ENCODE measurements at places on chromosomes 4 and X.

DNA sequence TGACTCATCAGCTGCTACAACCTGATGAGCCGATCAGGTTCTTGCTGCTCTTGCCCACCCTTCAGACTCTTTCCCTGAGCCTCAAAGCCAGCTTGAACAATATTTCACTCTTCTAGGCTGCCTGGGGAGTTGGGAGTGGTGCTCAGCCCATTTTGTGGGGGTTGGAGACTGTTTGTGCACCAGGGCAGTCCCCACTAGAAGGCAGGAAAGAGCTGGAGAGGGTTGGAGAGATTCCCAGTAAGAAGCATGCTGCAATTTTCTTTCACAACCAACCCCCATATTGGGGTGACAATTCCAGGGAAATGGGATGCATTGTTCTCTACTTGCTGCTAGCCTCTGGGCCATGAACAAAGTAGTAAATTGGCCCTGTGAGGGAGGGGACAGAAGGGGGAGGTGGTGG lies 44.1 kb downstream of the SLC16A2 start:
- no peak for DNase-seq

- no peak for DNase-seq
Observed at GRCh38 chr4:69843932-69844331, 16.0 kb downstream of the SULT1E1 start.

GRCh38 chr4:149923736-149924135 lies 108.1 kb upstream of the IQCM start:
- no peak for DNase-seq

- no peak for DNase-seq
Observed at GRCh38 chrX:20965270-20966044, 408.8 kb upstream of the CNKSR2 start.

- no peak for DNase-seq
Observed at GRCh38 chr4:122847931-122848330, 21.3 kb downstream of the FGF2 start.

DNA sequence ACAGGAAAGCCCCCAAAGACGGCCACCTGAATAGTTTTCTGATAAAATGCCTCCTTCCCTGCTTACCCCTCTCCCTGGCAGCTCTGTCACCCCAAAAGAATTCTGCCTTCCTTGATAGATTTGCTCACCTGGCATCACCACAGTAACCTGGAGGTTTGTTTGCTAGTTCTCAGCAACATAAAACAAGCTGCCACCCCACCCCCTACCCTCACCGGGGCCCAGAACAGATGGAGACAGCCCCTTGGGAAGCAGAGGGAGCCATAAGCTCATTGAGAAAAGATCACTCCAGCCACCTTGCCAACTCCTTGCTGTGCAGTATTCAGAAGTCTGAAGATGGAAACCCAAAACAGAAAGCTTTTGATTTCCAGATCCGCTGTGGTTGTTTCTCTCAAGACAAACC lies 108.6 kb downstream of the DHX15 start:
- no peak for DNase-seq

DNA sequence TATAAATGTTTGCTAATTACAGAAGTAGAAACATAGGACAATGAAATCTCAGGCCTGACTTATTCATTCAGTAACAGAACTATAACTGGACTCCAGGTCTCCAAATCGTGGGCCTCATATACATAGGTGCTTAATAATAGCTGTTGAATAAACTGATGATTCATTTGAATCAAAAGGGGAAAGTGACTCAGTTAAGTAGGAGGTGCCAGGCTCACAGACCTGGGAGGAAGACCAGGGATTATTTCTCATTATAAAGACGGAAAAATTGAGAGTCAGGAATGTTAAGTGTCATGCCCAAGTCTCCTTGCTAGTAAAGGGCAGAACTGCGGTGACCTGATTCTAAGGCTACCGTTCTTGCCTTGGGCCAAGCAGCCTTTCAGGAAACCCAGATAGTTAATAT lies 131.5 kb downstream of the HS3ST1 start:
- DNase-seq = no peak

- no peak for DNase-seq
Observed at GRCh38 chr4:31968842-31969241, 1248.7 kb downstream of the PCDH7 start.

DNA sequence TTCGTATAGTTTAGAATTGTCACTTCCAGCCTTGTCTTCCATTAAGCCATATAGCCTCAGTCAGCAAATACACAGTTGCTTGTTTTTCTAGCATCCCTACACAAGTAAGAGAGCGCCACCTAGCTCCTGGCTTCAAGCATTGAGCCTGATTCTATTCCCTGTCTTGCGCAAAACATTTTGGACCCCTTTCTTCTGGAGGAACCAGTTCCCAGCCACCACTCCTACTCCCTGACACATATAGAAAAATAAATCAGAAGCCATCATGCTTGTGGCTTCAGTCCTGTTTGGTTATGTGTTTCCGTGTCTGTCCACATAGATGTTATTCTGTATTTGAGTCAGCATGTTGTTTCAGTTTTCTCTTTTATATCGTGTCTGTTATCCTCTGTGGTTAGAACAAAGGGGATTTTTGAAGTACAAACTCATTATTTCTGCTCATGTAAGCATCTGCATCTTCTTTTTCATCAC lies 59.9 kb downstream of the GK start:
- peak; percentile 25 for DNase-seq

GRCh38 chrX:10944136-10944885 lies 166.8 kb upstream of the HCCS start:
- no peak for DNase-seq

DNA sequence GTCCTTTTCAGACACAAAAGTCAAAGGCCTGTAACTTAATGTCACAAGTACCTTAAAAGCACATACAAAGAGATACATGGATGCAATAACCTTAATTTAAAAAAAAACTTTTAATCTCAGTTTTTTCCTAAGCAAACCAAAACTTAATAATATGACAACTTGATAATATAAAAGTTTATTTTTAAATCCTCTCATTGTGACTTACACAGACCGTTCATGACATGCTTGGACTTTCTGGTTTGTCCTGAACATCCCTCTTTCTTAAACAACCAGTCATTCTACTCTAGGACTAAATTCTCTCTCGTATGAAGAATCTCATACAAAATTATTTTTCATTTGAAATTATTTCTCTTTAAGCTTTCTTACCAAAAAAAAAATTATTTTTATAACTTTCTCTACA lies 43.1 kb upstream of the CYP2U1 start:
- DNase-seq = no peak

- no peak for DNase-seq
Observed at GRCh38 chrX:153974726-153975286, 2.3 kb downstream of the TMEM187 start.

DNA sequence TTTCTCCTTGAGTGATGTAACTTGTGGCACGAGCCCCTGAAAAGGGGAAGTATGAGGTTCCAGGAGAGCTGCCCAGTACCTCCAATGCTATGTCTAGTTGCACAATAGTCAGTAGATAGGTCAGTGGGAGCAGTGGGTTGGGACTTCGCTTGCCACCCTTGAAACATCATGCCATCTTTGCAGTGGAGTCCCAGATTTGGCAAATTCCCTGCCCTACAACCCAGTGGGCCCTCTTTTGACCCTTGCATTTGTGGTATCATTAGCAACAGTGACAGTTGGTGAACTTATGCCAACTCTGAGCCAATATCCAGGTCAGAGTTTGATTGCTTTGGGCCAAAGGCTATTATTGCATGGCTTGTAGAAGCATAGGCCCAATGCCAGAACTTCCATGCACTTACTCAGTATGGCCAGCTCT lies 12.3 kb downstream of the FHL1 start:
- no peak for DNase-seq

DNA sequence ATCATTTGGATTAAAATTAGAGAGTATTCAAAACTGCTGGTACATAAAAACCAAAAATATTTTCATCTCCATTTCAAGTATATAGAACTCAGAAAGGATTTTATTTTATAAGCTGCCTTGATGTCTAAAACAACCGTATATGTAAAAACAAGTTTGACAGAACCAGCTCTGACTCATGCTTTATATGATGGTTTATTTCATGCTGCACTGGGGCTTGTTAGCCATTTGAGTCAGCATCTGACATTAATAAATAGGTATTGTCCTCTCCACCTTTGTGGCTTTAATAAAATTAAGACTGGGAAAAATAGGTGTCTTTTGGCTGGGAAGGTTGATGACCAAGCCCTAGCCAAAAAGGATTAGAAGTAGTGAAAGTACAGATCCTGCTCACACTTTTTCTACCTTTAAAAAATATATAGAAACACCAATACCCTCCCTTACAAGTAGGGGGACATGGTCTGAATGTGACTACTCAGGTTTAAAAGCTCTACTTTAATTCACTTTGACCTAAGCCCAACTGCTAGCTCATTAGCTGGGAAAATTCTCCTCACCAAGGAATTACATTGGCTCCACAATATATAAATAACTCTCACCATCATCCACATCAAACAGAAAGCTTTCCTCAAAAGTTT lies 228.1 kb downstream of the ADAMTS3 start:
- no peak for DNase-seq

DNA sequence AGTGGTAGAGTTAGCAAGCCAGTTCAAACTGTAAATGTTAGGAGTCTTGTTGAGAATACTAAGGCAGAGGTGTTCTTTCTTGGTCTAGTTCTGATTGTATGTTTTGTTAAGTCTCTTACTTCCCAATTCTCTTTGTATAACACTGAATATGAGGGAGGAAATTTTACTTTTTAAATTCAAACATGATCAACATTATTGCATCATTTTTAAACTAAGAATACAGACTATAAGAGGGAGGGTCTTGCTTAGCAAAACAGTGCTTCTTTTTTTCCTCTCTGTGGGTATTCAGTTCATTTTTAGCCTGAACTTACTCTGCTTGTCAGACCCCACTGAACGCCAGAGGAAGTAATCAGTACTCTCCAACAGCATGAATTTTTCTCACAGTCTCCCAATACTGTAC lies 198.0 kb downstream of the GABRG1 start:
- DNase-seq = no peak

DNA sequence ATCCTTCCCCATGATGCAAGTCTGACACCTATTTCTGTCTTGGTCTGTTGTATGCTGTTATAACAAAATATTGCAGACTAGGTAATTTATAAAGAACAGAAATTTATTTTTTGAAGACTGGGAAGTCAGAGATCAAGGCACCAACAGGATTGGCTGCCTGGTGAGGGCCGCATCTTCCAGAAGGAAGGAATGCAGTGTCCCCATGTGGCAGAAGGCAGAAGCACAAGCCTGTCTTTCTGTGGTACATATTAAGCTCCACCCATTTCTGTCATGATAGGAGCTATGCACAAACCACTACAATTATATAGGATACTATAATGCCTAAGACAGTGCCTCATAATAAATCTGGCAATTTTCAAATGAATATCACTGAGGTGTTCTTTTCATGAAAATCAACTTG lies 502.3 kb upstream of the DIAPH2 start:
- no peak for DNase-seq

GRCh38 chr4:145230726-145231125 lies 50.3 kb upstream of the OTUD4 start:
- no peak for DNase-seq

DNA sequence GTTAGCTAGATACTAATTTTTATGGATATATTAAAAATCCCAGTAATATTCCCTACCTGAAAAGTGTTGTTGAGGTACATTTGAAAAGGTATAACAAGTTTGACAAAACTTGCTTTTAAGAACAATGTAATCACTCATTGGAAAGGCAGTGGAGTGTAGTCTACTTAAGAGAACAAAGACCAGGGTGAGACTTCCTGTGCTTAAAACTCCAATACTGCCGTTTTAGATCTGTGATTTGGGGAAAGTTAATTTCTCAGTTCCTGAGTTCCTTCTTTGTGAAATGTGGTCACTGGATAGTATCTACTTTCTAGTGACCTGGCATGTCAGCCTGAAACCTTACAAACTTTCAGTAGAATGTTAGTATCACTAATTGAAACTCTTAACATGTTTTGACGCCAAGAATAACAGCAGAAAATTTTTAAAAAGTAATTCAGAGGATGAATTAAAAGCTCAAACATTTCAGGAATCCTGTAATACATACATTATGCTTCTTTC lies 56.8 kb downstream of the PCDH7 start:
- DNase-seq = no peak

DNA sequence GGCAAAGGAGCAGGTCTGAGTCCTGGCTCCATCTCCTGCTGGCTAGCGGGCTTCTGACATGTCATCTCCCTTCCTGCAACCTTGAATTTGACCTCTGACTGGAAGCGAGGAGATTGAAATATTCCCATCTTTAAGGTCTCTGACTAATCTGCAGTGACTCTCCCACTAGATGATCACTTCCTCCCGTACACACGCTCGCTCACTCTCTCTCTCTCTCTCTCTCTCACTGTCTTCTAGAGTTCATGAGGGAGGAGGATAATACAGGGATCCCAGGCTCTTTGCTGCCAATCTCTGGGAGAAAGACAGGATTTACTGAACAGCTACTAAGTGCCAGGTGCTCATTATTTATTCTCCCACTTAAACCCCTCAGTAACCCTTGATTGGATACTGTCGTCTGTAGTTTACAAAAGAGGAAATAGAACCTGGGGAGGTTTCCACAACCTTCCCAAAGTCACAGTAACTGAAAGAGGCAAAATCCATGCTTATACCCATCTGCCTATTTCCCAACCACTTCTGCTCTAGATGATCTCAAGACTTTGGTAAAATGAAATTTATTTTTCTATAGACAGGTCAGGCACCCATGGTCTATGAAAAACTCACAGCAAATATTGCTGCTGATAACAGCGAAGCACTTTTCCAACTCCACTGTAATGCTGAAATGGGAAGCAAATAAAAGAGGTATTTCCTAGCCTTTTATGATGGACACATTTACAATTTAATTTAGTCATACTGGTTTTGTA lies 193.5 kb upstream of the C1QTNF7 start:
- DNase-seq = no peak

GRCh38 chr4:153022241-153022715 lies 86.2 kb downstream of the FHDC1 start:
- DNase-seq = no peak

- no peak for DNase-seq
Observed at GRCh38 chr4:36652857-36653256, 371.4 kb downstream of the DTHD1 start.

DNA sequence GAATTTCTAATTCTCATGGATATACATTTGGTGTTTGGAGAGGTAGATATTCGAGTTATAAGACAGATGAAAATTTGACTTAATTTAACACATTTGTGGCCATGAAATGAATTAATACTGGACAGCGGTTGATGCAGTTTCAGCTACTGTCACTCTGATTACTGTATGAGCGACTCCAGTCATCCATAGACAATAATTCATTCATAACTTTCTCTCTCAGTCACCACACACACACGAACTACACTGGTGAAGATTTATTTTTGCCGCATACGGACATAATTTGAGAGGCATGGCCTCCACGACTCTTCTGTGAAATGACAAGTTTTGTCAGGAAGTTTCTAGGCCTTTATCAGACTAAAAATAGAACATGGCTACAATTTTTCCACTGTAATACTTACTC lies 177.0 kb downstream of the TENM3 start:
- DNase-seq = no peak

- no peak for DNase-seq
Observed at GRCh38 chrX:19709812-19710518, 177.4 kb downstream of the SH3KBP1 start.

DNA sequence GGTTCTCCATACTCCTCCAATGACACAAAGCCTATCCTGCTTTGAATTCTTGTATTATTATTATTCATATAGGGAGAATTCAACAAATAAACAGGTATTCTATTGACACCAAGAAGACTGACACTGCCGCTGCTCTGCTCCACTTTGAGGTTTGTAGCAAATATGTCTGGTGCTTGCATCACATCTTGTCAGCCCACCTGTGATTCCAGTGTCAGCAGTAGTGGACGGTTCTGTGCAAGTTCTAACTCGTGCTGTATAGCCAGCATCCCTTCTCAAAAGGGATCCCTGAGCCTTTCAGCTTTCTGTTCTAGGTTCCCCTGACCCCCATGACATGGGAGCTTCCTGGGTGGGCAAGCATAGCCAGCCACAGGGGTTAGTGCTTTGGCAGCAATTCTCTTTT lies 296.0 kb upstream of the FTHL17 start:
- DNase-seq = no peak
